Smooth muscle cell of the brain vasculature (primary cell): ENCODE measurements at places on chromosomes 13 and 19.

DNA sequence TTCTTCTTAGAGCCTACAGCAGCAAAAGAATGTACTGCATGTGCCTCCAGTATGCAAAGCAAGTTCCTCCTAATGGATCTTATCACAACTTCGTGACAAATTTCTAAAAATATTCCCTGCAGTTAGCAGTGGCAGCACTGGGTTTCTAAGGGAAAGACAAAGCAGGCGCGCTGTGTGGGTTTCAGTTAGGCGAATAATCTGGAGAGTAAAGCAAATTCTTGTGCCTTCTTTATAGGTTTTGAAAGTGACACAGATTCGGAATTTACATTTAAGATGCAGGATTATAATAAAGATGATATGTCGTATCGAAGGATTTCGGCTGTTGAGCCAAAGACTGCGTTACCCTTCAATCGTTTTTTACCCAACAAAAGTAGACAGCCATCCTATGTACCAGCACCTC is 167.9 kb downstream of the LMO7 start:
- no peak for DNase-seq

- no peak for DNase-seq
These were observed 30.4 kb upstream of the CYP4F8 start for GRCh38 chr19:15584541-15585115.

- DNase-seq: no peak
These were observed 767 bp upstream of the GADD45B start for GRCh38 chr19:2475018-2475701.

GRCh38 chr13:39970177-39970846 is 314.9 kb downstream of the COG6 start:
- DNase-seq: no peak

DNA sequence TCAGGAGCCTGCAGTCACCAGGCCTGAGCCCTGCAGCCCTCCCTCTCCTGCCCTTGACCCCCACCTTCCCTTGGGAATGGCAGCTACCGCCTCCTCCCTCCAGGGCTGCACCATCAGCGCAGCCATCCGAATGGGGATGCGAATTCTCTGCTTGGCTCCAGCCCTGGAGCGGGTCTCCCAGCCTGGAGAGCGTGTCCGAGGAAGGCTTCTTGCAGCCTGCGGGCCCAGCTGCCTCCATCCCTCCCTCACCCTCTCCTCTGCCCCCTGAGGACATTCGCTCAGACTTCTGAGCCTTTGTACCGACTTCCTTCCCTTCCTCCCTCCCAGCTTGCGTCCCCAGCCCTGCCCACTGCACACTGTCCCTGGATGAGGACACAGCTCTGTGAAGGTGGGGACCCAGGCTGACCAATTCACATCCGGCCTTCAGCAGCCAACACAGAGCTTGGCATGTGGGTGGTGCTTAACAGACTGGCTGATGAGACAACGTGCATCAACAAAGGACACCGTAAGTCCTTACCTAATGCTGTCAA is 6.0 kb upstream of the NKPD1 start:
- DNase-seq: no peak

DNA sequence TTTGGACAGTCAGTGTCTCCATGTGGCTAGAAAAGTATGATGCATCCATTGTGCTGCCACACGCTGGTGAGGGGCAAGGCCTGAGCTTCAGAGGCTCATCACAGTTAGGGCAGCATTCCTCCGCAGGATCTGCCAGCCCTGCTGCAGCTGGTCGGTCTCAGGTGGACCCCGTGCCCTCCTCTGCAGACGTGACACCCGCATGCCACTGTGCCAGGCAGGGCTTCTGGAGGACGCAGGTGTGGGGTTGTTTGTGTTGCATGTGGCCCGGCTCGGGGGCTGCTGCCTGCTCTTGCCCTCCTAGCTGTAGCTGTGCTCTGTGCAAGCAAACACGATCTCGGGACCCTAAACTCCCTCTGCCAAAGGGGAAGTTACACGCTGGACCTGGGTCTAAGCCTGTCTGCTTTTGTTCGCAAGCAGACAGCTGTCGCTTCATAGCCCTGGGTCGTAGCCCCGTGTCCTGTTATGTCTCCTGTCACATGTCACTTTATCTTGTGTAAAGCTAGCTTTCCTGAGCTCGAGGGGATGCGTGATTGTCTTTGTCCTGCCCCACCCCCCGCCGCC is 45.3 kb downstream of the SLC7A9 start:
- DNase-seq: no peak

- no peak for DNase-seq
These were observed at the start of gene DENND1C for GRCh38 chr19:6481541-6482342. DENND1C (minus strand) TSS chr19:6481787; CDS start chr19:6481695, 92 bp downstream.

GRCh38 chr13:90717451-90717936 is 630.0 kb upstream of the MIR17HG start:
- DNase-seq: no peak

- no peak for DNase-seq
These were observed 109.2 kb upstream of the SLC7A1 start for GRCh38 chr13:29704648-29705047.

GRCh38 chr19:1748115-1748872 is 5.0 kb upstream of the ONECUT3 start:
- no peak for DNase-seq

DNA sequence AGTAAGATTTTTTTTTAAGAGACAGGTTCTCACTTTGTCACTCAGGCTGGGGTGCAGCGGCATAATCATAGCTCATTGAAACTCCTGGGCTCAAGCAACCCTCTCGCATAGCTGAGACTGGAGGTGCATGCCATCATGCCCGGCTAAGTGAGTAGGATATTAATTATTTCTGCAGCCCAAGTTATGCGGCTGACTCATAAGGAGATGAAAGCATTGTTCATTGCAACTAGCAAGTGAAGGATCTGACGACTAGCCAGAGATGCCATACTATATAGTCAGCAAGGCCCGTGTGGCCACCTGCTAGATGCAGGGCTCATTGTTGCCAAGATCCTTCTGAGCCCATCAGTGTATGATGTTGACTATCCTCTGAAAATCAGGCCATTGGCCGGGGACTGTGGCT is 45.2 kb downstream of the ABCC4 start:
- DNase-seq: no peak

DNA sequence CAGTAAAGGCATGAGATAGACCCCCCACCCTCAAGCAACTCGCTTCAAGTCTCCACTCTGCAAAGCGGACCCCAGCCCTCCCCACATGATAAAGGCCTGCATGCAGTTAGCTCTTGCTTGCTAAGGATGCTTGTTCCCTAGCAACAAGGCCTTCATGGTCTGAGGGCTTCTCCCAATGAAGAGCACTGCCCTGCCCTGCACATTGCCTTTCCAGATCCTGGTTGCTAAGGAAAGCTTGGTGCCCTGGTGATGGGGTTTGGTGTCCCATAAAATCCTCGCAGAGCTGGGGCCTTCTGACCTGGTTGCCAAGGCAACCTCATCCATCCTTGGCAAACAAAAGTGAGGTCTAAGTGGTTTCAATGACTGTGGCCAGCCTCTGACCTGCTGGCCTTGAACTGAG is 6.0 kb downstream of the DBP start:
- DNase-seq: no peak

DNA sequence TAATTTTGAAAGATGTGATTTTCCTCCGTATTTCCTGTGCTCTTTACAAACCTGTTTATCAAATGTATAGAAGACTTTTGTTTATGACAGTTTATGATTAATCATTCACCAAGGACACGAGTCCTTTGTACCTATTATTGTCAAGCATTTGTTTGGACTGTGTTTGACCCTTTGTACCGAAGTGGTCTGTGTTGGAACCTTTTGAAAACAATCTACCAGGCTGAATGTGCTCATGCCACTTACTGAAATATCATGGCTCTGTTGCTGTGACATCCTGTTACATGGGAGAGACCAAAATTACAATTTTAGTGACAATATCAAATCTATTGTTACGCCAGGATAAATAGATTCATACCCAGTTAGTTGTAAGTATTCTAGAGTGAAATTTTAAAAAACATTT is 193.6 kb downstream of the IRS2 start:
- no peak for DNase-seq

DNA sequence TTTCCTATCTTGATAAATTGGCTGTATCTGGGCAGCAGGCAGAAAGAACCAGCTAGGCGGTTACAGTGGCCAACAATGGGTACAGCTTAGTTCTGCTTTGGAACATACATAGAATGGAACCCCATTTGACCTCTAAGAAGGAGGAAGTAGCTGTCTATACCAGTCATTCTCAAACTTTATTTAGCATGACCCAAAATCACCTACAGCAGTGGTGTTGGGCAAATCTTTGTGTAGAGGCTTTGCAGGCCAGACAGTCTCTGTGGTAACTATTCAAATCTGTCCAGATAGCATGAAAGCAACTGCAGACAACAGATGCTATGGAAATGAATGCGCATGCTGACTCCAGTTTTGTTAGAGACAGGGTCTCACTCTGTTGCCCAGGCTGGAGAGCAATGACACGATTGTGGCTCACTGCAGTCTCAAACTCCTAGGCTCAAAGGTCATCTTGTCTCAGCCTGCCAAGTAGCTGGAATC is 12.0 kb upstream of the KCNC3 start:
- DNase-seq: no peak

DNA sequence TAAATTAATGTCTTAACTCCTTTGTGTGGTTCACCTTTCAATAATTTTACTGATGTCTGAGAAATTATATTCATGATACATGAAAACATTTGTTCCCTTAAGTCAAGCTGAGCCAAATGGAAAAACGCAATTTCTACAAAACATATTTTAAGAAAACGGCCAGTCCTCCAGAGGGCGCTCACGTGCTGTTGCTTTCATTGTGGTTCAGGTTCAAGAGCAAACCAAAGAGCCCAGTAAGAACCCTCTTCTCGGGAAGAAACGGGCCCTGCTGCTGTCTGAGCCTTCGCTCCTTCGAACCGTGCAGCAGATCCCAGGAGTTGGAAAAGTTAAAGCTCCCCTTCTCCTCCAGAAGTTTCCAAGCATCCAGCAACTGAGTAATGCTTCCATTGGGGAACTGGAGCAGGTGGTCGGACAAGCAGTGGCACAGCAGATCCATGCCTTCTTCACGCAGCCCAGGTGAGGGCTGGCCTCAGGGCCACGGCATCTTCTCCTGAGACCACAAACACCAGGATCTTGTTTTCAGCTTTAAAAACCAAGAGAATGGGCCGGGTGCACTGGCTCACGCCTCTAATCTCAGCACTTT is 4.3 kb downstream of the FAAP24 start:
- peak; percentile 55 for DNase-seq

DNA sequence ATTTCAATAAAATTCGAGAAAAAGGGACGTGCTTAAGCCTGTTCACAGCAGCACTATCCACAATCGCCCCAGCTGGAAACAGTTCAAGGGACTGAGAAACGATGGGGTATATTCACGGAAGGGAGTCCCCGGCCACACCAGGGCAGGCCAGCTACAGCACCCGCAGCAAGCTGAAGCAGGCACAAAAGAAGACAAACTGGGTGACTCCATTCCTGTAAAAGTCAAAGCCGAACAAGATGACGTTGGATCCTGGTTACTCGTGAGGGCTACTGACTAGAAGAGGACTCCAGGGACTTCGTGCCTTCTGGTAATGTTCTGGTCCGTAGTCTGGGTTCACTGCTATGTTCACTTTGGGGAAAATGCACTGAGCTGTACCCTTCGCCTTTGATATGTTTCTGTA is 57.6 kb downstream of the COL4A1 start:
- DNase-seq: no peak

GRCh38 chr19:54606891-54607784 is 13.7 kb downstream of the LILRA1 start:
- no peak for DNase-seq

- no peak for DNase-seq
These were observed 311.9 kb downstream of the MTUS2 start for GRCh38 chr13:29131881-29132668.

DNA sequence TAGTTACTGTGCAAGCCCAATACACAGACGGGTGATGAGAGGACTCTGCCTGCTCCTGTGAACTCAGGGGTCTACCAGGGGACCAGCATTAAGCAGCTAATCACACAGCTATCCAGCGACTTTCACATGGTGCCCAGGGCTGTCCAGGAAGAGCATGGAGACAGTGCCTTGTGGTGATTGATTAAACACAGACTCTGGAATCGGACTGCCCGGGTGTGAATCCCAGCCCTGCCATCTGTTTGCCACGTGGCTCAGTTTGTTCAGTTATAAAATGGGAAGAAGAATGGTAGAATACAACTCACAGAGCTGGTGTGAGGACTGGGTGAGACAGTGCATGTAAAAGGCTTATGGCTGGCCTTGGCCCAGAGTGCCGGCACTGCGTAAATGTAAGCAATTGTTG is 42.1 kb upstream of the NPAS1 start:
- DNase-seq: no peak

DNA sequence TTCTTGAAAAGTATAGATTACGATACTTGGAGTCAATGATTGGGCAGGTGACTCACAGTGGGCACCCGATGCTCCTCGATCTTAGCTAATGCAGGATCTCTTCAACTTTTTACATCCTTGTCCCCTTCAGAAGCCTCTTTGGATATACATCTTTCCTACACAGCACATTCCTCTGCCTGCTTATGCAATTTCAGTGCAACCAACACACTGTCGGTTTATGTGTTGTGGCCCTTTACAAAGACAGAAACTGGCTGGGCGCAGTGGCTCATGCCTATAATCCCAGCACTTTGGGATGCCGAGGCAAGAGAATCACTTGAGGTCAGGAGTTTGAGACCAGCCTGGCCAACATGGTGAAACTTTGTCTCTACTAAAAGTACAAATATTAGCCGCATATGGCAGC is 2.6 kb downstream of the GPR42 start:
- DNase-seq: no peak

DNA sequence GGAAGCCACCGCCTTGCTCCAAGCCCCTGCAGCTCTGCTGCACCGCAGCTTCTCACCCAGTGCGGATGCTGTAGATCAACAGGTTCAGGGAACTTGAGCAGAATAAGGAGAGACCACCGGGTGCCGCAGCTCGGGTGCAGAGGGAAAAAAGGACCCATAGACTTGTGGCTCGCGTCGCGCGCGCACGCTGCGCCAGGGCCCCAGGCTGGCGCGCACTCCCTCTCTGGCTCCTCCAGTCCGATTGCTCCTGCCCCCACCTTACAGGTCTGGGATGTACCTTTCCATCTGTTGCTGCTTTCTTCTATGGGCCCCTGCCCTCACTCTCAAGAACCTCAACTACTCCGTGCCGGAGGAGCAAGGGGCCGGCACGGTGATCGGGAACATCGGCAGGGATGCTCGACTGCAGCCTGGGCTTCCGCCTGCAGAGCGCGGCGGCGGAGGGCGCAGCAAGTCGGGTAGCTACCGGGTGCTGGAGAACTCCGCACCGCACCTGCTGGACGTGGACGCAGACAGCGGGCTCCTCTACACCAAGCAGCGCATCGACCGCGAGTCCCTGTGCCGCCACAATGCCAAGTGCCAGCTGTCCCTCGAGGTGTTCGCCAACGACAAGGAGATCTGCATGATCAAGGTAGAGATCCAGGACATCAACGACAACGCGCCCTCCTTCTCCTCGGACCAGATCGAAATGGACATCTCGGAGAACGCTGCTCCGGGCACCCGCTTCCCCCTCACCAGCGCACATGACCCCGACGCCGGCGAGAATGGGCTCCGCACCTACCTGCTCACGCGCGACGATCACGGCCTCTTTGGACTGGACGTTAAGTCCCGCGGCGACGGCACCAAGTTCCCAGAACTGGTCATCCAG is 964 bp downstream of the PCDH17 start:
- DNase-seq: no peak

- DNase-seq: no peak
These were observed 65.2 kb downstream of the RFX2 start for GRCh38 chr19:6045108-6045507.
